ENCODE measurements at places on chromosomes 16 and 17. TPM values are rescaled to one million over a fixed set of nuclear protein-coding genes. Genes with fewer than 3 reads are reported as not detected.

- DNase-seq, result no peak
Observed at GRCh38 chr17:83183145-83183948, 103.9 kb downstream of the METRNL start.

DNA sequence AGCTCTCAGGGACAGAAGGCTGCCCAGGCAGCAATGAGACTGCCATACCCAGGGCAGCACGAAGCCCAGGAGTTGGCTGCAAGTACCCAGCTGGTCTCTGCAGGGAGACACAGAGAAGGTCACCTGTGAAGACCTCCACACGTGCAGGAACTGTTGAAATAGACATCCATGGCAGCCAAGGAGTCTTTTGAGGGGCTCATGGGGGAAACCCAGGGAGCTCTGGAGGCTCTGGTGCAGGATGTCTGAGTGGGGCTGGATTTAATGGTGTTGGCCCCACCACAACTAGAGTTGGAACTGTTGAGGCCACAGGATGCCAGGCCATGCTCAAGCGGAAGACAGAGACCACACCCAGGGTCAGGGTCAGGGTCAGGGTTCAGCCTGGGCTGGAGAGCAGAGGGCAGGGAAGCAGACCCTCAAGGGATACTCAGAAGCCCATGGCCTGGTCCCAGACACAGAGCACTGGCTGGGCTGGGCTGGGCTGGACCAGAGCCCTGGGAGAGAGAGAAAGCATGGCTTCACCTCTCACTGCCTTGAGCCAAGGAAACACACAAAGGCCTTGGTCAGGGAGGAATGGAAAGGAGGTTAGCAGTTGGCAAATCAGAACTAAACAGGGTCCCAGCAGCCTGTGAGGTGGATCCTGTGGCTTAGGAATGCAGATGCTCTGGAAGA lies 21.4 kb downstream of the PITPNM3 start:
- DNase-seq, result no peak

DNA sequence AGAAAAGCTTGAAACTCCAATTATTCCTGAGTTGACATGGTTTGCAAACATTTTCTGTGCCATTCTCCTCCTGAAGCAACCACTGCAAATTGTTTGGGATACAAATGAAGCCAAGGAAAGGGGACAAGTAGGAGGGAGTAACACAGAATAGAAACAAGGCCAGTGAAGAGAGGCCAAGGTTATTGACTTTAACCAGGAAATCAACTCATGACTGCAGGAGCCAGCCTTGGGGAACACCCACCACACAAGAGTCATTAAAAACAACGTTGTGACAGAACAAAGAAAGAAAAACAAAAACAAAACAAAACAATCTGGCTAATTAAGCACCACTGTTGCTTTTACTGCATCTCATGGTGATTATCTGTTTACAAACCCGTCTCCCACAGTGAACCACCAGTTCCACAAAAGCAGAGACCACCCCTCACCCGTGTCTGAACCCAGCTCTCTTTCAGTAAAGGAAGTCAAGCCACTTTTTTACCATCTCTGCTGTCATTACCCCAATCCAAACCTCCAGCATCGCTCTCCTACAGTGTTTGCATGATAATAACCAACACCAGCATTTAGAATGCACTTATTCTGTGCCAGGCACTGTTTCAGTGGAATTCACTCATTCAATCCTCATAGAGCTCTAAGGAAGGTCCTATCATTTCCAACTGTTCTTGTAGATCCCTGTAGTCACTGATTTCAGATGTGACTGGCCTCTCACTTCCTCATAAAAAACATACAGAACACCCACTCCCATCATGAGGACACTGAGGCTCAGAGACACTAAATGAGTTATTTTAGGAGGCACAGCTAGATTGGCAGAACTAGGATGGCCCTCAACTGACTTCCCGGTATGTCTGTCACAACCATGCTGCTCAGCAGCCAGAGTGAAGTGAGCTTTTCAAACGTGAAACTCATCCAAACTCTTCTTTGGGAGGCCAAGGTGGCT lies 2.0 kb downstream of the ZDHHC1 start:
- DNase-seq, result no peak

GRCh38 chr16:23826528-23827045 lies 9.2 kb upstream of the PRKCB start:
- no peak for DNase-seq

The ABCC12 gene
- not detected for total RNA-seq

DNA sequence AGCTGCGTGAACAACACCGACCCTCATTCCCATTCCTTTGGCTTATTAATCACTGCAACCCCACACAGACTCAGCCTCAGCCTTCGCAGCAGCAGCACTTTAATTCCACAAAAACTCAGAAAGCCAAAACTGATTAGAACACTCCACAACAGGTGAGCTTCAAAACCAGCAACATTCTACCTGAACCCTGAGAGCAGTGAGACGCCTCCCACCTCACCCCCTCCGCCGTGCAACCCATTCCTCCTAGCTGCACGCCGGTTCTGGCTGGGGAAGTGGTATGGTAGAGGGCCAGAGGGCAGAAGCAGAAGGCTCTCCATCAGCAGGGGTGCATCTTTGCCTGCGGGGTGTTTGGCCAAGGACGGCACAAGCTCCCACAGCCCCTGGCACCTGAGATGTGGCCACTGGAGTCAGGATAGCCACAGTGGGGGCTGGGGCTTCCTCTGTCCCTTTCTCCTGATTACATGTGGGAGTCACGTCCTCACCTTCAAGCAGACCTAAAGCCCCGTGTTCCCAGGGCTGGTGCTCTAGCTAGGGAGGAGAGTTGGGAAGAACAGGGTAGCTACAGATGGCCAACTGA lies 1.6 kb downstream of the BORCS6 start:
- DNase-seq, result no peak

The SPATA32 gene
- not detected for total RNA-seq

DNA sequence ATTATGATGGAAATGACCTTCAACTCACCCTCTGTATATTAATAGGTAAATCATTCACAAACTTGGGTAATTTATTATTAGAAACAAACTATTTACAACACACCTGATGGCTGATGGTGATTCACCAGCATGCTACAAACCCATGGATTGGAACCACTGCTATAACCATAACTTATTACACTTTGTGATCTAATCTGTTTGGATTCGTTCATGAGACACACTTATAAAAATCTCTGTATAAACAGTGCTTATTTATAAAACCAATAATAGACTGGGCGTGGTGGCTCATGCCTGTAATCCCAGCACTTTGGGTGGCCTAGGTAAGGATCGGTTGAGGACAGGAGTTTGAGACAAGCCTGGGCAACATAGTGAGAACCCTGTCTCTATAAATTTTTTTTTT lies 16.0 kb downstream of the SMIM36 start:
- DNase-seq, result no peak

DNA sequence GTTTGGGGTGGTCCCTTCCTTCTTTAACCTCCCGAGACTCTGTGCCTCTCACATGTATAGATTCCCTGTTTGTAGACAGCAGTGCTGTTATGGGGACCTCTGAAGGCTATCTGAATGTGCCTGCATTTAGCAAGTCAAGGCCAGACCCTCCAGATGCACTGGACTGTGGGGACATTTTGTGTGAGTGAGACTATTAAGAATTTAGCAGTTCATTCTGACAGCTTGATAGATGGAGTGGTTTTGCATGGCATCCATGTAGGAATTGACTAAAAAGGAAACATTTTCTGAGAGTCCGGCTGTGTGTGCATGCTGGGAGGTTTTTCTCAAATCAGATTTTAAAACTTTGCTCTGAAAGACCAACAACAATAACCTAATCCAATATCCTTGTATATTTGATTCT lies 226.3 kb downstream of the MSI2 start:
- DNase-seq, result no peak

- DNase-seq, result no peak
Observed at GRCh38 chr17:80431246-80432195, 16.6 kb downstream of the ENDOV start.

- no peak for DNase-seq
Observed at GRCh38 chr17:2961446-2961845, 102.0 kb downstream of the OR1D5 start.

GRCh38 chr16:62870554-62870953 lies 834.3 kb upstream of the CDH8 start:
- DNase-seq, result peak; percentile 3

The CD300LB gene
- total RNA-seq, result not detected

DNA sequence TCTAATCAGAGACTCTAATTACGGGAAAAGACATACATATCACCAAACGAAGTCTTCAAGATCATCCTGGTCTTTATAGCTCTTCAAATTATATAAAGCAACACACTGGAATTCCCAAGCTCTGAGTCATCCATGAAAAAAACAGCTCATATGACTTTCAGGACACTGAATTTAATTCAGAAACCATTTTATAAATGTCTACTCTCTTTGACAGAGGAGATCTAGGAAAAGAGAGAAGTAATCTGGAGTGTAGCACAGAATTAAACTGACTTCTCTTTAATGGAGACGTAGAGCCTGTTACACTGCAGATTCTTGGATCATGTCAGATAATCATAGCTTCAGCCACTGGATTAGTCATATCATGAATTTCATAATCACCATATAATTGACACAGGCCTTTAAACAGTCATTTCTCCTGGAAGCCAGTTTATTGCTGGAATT lies 86.8 kb upstream of the WSB1 start:
- peak; percentile 56 for DNase-seq

The MAZ gene
- 163 TPM for total RNA-seq

DNA sequence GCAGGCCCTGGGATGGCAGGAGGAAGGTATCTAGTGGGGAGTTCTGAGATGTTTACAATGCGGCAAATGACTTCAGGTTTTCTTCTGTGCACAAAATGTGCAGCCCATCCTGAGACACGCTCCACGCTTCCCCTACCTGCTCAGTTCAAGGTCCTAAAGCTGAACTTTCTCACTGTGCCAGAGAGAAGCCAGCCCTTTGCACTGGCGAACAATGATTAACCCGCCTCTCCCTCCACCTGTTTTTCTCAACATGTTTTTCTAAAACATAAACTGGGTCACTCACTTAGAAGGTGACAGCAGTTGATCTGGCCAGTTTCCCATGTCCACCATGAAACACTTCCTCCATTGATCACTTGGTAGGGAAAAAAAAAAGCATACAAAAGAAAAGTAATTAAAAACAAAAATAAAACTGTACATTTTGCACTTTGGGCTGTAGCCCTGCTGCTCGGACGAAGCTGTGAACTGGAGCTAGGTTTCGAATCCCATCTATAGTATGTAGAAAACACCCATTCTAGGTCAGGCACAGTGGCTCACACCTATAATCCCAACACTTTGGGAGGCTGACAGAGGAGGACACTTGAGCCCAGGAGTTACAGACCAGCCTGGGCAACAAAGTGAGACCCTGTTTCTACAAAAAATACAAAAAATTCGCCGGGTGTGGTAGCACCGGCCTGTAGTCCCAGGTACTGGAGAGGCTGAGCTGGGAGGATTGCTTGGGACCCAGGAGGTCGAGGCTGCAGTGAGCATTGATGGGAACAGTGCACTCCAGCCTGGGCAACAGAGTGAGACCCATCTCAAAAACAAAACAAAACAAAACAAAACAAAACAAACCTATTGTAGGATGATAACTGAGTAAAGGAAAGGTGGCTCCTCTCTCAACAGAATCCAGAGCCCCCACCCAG lies 6.1 kb upstream of the G6PC1 start:
- no peak for DNase-seq

DNA sequence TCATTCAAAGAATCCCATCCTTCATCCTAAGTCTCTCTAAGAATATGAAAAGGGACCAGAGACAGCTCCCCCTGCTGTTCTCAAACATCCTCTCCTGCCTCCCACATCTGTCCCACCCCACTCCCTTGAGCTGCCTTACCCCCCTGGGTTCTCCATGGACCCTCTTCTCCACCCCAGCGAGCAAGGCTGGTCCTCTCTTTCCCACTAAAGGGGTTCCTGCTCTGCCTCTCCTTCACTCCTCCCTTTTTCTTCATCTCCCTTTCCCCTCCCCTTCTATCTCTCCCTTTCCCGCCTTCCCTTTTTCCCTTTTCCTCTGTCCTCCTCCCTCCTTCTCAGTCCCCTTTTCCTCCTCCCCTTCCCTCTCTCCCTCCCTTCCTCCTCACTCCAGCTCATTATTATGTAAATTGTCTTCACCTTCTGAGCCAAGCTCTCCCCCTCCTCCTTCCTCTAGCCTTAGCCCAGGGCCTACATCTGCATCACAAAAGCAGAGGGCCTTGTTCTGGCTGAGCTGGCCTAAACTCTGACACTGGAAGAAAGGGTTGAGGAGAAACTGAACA lies 90.0 kb downstream of the GNAO1 start:
- DNase-seq, result peak; percentile 55

The ZNF750 gene
- not detected for total RNA-seq

DNA sequence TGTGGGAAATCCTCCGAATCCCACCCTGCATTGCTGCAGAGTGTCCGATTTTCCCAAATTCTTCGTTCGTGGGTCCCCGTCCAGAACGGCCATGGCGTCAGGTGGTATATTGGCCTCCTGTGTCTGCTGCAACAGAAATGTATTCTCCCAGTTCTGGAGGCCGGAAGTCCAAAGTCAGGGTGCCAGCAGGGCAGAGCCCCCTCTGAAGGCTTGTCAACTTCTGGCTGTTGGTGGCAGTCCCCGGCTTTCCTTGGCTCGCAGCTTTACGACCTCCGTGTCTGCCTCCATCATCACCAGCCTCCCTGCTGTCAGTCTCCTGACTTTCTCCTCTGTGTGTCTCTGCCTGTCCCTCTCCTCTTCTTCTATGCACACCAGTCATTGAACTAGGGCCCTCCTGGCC lies 142.1 kb upstream of the FOXF1 start:
- no peak for DNase-seq

DNA sequence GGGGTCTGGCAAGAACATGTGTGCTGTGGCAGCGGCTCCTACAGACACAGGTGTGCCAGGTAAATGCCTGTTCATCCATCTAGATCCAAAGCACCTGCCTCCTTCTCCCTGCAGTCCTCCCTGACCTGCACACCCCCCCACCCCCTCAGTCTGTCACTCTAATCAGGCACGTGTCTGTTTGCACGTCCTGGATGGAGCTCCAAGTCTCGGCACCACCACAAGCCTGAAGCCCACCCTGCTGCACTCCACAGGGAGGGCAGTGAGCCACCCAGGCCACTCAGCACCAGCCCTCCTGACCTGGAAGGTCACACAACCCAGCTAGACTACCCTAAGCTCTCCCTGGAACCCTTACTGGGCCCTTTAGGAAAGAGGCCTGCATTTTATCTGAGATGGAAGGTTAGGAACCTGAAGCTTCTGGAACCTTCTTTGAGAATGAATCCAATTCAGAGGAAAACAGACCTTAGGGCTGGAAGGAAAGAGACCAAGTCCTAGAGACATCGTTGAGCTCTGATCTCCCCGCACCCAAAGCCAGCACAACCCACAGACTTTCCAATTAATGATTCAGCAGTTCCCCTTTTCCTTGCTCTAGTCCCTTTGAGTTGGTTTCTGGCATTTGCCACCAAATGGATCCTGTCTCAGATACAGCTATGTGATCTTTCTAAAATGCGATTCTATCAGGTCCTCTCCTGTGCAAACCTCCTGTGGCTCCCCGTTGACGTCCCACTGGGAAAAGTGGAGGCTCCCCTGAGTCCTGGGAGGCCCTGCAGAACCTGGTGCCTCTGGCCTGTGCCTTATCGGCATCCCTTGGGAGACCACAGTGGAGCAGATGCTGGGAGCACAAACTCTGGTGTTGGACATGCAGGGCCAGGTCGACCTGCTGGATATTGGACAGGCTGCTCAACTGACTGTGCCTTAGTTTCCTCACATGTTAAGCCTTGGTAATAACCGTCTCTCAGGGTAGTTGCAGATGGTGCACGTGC lies 67.9 kb downstream of the PRMT7 start:
- no peak for DNase-seq

The LCMT1 gene
- 18.0 TPM for total RNA-seq

The PITPNM3 gene
- total RNA-seq, result 0.05 TPM

Measured in SK-MEL-5 (cell line).